ENCODE measurements at places on chromosomes 3 and 15.

GRCh38 chr3:55505776-55506175 lies 18.7 kb upstream of the WNT5A start:
- DNase-seq, result no peak

- no peak for DNase-seq
Measured at GRCh38 chr3:99962703-99963102, 145.0 kb downstream of the CMSS1 start.

DNA sequence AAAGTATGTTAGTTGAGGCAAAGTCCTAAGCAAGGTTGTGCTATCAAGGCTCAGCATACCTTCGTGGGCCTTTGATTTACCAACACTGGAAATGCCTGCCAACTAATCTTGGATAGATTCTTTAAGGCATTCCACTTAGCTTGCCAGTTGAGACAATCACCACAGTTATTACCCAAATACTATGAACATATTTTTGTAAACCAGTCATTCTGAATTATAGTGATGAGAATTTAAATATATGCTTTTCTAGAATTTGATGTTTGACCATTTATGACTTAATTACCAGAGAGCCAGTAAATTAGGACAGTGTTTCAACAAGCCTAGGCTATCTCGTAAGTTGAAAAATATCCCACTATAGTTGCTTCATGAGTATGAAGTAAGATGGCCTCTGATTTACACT lies 15.5 kb downstream of the TRIM59 start:
- DNase-seq, result no peak

GRCh38 chr3:77411334-77411733 lies 371.4 kb downstream of the ROBO2 start:
- DNase-seq, result no peak

GRCh38 chr3:10928407-10928960 lies 64.1 kb upstream of the SLC6A1 start:
- DNase-seq, result no peak

DNA sequence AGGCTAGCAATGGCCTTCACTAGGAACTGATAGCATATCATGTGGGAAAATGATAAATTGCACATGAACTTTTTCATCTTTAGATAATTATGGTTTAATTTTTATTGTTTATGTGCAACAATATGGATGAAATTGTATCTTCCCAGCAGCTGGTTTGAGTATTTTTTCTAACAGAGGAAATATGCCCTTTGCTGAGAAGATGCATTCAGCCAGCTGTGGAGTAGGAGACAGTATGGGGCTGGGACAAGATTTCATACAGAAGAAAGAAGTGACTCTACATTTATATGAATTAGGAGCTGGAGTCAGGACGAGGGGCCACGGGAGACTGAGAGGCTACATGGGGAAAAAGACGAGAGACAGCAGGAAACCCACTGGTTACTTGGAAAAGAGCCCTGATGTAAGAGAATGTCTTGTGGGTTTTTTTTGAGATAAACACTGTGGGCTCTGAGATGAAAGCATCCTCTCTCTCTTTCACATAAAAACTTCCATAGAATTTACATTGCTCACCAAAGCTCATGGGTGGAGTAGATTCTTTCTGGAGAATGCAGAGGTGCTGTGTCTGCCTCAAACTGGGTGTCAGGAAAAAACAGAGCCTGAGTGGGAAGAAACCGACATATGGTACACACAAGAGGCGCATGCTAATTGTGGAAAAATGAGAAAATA lies 115.2 kb upstream of the PDZRN3 start:
- no peak for DNase-seq

DNA sequence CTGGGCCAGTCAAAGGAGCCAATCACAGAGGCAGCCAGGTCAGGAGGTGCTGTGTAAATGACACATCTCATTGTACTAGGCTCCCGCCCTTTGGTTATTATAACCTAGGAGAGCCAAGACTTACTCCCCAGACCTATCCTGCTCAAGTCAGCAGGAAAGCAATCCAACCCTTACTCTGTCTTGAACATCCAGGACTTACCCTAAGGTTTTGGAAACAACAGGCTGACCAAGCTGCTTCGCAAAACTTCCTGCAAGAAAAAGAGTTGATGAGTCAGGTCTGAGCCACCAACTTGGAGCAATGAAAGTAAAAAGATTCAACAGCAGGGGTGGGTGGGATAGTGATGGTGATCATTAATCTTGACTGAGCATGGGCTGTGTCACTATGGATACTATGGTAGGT lies 144.4 kb downstream of the MYLK start:
- DNase-seq, result no peak

DNA sequence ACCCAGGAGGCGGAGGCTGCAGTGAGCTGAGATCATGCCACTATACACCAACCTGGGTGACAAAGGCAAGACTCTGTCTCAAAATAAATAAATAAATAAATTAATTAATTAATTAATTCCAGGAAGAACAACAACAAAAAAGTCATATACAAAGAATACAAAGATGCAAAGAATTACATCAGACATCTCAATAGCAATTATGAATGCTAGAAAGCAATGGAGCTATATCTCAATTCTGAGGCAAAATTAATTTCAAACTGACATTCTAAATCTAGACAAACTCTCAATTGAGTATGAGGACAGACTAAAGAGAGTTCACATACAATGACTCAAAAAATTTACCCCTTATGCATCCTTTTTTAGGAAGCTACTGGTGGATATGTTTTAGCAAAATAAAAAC lies 69.6 kb upstream of the CTNNB1 start:
- no peak for DNase-seq

DNA sequence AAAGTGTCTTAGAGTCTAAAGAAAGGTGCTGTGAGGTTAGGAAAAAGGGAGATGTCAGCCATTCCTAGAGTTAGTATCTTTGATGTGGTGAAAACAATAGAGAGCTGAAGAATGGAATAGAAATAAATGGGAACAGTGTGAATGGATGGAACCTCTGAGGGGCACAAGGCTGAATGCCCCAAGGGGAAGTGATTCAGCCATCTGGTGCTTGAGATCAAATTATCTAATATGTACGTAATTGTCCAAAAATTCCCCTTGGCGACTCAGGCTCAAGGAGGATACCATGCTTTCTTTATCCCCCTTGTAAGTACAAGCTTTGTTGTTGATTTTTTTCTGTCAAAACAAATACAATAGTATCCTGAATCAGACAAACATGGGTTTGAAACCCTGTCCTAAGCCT lies 361.6 kb downstream of the LSAMP start:
- no peak for DNase-seq

Data from naive B cell (primary cell).